ENCODE measurements at places on chromosomes 7 and 10.
A peak's percentile ranks its signal among the peaks of the same experiment; 100 is the strongest.

DNA sequence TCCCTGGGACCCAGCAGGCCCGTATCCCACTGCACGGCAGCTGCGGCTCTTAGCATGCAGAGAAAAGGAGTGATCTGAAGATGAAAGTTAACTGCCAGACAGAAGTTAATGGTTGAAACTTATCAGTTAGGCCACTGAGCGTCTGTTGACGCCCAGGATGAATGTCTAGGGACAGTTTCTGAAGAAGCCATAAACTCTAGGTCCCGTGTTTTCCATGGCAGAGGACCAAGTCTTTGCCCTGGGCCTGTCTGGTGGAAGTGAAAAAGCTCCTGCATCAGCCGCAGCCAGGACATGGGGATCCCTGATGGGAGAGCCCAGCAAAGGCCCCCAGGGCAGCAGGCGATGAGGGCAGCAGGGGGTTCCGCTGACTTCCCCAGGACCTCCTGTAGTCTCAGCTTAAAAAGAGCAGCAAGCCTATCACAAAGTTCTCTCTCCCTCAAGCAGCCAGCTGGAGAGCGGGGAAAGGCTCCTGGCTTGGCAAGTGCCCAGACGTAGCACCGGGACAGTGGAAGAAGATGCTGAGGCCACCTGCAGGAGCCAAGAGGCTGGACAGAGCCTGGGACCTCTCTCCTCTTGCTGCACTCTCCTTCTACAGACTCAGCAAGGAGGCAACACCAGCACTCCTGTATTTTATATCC, 79.6 kb downstream of the TNS3 start:
- no peak for DNase-seq

GRCh38 chr10:5658871-5659618, 7.3 kb downstream of the ASB13 start:
- no peak for DNase-seq

DNA sequence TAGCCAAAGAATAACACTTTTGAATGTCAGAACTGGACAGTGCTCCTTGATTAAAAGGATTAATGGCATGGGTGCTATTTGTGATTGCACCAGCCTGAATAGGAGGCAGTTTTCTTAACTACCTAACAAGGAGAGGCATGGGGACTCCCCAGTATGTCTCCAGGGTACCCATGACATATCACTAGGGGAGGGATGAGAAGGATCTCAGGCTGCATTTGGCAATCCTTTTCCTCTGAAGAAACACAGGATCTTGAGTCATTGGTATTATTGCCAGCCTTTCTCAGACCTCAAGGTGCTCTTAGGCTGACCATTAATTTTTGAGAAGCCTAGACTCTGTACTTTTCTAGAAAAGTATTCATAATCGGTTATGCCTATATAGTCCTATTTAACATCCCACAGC, 77.5 kb upstream of the NPVF start:
- DNase-seq, result no peak

DNA sequence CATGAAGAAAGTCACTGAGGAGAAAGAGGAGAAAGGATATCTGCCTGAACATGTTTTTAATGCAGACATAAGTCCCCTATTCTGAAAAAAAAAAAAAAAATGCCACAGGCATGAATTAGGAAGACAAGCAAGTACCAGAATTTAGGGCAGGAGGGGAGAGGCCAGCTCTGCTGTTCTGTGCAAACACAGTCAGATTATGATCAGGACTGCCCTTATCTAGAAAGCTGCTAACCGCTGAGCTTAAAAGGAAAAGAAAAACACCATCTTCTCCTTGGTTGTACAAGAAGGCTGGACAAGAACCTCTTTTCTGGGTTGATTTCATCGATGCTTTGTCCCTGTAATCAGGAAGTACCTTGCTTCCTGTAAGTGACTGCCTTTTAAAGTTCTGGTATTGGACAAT, 15.3 kb upstream of the PWWP2B start:
- DNase-seq, result no peak

DNA sequence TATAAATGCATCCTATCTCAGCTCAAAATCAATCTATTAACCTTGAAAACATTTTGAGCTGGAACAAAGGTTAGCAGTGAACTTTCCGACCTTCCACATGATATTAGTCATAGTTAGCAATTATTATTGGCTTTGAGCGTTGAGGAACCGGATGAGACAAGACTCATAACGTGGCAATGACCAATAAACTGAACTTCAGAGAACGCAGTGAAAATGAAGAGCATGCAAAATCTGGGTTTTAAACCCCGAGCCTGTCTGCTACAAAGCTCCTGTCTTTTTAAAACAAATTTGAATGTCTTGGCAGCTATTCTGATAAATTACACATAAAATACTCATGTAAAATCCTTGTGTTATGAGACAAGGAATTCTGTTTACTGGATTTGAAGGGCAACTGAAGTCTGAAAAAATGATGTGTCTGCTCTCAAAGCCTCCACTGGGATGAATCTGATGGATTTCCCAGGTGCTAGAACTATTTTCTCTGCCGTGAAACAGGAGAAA, 74.7 kb upstream of the ITGB1 start:
- peak; percentile 80 for DNase-seq

GRCh38 chr10:11192304-11193000, 174.8 kb downstream of the CELF2 start:
- no peak for DNase-seq

DNA sequence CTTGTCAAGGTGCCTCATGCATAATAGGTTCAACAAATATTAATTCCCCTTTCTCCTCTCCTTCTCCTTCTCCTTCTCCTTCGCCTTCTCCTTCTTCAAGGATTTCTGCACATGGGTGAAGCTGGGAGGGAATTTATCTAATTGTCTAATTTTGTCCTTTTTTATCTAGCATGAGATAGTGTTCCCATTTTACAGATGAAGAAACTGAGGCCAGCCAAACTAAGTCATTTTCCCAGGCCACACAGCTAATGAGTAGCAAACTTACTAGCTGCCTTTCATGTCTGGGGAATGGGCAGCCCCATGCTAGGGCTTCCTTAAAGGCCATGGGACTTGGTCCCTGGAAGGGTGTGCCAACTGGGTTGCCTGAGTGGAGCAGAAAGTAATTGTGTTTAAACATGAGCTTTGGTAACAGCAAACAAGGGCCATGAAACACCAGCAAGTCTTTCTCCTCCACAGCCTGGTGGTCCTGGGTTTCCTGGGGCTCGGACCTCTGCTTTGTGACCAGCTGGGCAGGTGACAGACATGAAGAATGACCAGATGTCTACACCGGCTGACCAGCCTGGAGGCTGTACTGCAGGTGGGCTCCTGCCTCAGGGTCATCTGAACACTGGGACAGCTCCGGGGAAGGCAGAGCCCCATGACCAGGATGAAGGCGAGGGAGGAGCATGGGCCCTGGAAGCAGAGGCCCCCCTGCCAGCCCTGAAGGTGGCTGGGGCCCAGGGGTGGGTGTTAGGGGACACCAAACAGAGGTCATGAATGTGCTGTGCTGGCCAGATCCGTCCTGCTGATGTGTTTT, 138.0 kb downstream of the PTPN20 start:
- DNase-seq, result no peak

All from HT1080 (cell line).